ENCODE measurements at places on chromosomes 3 and 15.

GRCh38 chr3:196778755-196779154, 39.1 kb downstream of the PAK2 start:
- no peak for DNase-seq

DNA sequence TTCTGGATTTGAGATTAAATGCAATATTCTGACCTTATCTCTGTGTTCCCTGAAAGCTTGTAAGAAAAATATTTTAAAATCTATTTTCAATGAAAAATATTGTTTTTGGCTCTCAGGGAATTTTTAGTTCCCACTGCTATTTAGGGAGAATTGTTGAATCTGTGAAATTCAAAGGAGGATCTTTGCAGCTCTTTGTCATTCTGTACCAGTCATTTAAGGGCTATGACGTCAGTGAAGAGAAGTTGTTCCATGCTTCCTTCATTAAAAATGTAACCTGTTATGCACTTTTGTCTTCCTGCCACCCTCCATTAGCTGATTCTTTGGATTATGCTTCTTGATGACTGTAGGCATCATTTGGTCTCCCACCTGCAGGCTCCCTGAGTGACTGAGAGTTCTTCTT, 427.8 kb upstream of the C2CD4B start:
- no peak for DNase-seq

DNA sequence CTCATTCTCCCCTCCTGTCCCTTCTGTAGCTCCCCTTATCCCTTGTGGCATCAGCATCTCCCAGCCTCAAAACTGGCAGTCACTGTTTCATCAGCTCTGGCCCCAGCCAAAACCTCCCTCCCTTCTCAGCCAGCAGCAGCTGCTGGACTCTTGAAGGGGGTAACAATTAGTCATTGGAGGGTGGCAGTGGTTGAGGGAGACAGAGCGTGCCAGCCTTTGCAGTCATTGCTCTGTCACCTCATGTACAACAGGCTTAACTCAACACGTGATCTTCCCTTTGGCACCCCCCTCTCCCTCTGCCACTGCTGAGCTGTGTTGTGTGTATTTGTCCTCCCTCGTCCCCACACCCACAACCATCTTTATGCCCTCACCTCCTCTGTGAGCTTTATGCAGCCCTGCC, 28.2 kb downstream of the RBP2 start:
- no peak for DNase-seq

DNA sequence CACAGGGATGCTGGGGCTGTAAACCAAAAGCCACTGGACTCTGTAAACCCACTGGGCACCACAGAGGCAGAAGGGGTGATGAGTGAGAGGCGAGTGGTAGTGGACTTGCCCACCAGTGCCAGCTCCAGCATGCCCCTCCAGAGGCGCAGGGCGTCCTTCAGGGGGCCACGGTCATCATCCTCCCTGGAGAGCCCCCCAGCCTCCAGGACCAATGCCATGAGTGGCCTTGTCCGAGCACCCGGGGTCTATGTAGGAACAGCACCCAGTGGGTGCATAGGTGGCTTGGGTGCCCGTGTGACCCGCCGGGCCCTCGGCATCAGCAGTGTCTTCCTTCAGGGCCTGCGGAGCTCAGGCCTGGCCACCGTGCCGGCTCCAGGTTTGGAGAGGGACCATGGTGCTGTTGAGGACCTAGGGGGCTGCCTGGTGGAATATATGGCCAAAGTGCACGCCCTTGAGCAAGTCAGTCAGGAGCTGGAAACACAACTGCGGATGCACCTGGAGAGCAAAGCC, at the start of gene BFSP2:
TSS of gene BFSP2 (plus strand) at position 51 of the 510 bp plus-strand sequence. CDS start at position 79, 28 bp downstream.
- DNase-seq: no peak

- no peak for DNase-seq
These were observed 430.4 kb downstream of the RBMS3 start for GRCh38 chr3:29711255-29711771.

DNA sequence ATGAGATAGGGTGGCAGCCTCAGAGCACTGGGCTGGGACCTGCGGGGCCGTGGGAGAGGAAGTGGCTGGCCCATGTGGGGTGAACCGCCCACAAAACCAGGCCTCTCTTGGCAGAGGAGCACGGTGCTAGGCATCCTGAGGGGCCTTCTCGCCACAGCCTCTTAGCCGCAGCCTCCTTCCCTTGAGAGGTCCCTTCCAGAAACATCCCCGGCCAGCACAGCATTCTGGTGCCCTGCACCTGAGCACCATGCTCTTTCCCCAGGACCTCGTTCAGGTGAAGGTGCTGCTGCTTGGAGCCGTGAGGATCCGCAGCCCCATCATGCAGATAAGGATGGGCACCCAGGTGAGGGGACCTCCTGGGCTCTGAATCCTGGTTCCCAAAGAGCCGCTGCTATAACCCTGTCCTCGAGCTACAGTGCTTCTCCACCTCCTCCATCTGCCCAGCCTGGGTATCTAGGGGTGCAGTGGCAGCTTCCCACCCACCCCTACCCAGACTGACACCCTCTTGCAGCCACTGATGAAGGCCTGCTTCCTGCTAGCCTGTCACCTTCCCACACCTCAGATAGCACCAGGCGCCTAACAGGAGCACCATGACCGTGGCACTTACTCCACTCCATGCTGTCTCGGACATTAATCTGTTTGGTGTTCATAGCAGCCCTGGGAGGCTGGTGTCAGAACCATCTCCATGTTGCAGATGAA, 11.2 kb upstream of the TXNRD3 start:
- DNase-seq: no peak

- DNase-seq: no peak
These were observed 11.3 kb downstream of the PPARG start for GRCh38 chr3:12300137-12300536.

- peak; percentile 86 for DNase-seq
These were observed 60.5 kb upstream of the KLF13 start for GRCh38 chr15:31265871-31266711.

DNA sequence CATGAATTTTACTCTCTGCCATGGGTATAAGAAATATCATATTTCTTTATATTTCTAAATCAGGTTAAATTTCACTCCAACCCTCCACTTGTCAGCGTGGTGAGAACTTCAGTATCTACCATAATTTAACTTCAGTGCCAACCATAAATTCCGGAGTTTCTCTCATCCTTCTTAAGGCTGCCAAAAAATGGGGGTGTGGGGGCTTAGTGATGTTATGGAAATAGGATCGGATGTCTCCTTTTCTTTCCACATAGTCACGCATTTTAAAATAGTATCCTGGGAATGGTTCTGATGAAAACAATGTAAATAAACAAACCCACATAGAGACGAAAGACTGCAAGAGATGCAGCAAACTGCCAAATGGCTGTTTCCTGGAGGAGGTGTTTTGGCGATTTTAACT, 12.9 kb upstream of the FAM3D start:
- no peak for DNase-seq

- DNase-seq: no peak
These were observed 677.1 kb upstream of the NR2F2 start for GRCh38 chr15:95653361-95653805.

GRCh38 chr15:83431521-83431920, 15.6 kb upstream of the SH3GL3 start:
- DNase-seq: no peak

DNA sequence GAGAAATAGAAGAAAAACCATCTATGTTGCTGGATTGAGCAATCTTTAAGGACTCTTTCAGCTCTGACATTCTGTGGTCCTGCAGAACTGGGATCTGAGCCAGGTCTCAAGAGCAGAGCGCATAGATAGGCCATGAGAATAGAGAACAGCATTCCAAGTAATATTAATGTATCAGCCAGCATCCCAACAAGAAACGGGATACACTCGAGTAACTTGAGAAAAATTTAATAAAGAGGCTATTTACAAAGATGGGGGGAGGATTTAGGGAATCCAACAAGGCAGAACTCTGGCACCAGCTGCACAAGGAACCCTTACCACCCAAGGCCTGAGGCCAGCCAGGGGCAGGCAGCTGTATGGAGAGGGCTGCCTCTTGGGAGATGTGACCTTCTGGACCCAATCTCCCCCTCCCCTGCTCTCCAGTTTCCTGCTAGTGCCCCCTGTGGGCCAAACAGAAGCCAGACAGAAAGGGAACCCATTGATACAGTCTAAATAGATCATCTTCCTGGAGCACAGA, 8.2 kb downstream of the TMOD2 start:
- DNase-seq: no peak

GRCh38 chr3:19348500-19348899, 200.2 kb downstream of the KCNH8 start:
- DNase-seq: no peak

DNA sequence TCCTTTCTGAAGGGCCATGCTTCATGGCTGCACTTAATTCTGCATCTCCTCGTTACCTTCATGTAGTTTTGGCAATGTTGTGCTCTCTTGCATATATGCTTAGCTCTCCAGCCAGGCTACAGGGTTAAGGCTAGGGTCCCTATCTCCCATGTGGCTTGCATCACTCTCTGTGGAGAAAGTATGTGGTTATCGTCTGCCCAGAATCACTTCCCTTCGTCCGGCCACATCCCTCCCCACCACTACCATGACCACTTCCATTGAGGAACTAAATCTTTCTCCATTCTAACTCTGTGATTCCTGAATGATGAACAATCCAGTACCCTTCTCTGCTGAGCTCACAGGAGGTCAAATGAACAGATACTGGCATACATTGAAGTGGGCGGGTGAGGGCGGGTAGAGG, 34.0 kb downstream of the WWTR1 start:
- no peak for DNase-seq

DNA sequence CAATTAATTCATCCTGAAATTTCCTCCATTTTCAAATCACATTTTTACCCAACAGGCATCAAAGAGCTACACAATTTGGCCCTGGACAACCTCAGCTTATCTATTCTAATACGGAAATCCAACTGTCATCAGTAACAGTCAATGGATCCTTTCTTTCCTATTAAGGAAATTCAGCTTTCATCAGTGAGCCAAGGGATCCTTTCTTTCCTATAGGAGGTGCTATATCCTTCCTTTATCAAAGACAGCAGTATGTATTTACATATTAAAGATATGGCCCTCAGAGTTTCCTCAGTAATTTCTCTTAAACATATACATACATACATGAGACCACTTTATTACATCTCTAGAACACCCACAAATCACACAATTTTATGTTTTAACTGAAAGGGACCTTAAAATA, 10.1 kb downstream of the DHX36 start:
- DNase-seq: no peak

- DNase-seq: no peak
These were observed 165.3 kb downstream of the AKAP13 start for GRCh38 chr15:85545752-85546151.

- DNase-seq: no peak
These were observed 9.7 kb downstream of the LIPC start for GRCh38 chr15:58441376-58442070.

- no peak for DNase-seq
These were observed 801.7 kb upstream of the DPPA4 start for GRCh38 chr3:110139048-110139447.

DNA sequence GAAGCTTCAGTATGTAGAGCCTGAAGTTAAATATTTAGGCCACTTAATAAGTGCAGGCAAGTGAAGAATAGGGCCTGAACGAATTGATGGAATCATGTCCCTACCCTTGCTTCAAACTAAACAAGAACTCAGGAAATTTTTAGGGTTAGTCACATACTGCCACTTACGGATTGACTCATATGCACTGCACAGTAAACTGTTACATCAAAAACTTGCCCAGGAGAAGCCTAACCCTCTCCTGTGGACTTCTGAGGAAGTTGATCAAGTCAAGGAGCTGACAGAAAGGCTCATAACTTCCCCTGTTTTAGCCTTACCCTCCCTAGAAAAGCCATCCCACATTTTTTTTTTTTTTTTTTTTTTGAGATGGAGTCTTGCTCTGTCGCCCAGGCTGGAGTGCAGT, 20.6 kb upstream of the KBTBD12 start:
- no peak for DNase-seq

GRCh38 chr3:72579191-72579580, 269.1 kb downstream of the SHQ1 start:
- no peak for DNase-seq

All from naive thymus-derived CD8-positive, alpha-beta T cell (primary cell).